ENCODE measurements at places on chromosomes 5 and 9. TPM values are rescaled to one million over a fixed set of nuclear protein-coding genes. Genes with fewer than 3 reads are reported as not detected.

- no peak for DNase-seq
Observed at GRCh38 chr9:83182071-83182470, 119.1 kb upstream of the RASEF start.

- no peak for DNase-seq
Observed at GRCh38 chr9:119044806-119045205, 324.4 kb downstream of the BRINP1 start.

DNA sequence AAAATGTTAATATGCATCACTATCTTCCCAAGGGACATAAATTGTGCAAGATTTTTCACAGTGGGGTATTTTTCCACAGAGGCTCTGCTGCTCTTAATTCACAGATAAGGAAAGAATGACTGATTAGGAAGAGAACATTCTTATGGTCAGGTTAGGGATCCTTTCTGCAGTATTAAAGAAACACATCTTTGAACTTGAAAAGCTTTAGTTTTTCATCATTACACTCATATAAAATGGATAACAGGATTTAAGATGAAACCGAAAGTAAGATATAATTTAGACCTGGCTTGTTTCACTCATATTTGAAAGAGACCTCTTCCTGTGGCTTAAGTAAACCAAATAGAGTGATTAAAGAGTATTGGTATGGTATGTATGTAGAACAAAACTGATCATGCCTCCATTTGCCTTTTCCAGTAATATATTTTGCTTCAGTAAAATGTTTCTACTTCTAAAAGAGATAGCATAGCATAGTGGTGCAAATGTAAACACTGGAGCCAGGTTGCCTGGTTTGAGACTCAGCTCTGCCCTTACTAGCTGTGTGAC lies 160.0 kb downstream of the PRR16 start:
- DNase-seq = no peak

GRCh38 chr9:98575379-98576346 lies 133.1 kb downstream of the GABBR2 start:
- peak; percentile 57 for DNase-seq

- DNase-seq = no peak
Observed at GRCh38 chr5:77300451-77300850, 90.0 kb downstream of the PDE8B start.

DNA sequence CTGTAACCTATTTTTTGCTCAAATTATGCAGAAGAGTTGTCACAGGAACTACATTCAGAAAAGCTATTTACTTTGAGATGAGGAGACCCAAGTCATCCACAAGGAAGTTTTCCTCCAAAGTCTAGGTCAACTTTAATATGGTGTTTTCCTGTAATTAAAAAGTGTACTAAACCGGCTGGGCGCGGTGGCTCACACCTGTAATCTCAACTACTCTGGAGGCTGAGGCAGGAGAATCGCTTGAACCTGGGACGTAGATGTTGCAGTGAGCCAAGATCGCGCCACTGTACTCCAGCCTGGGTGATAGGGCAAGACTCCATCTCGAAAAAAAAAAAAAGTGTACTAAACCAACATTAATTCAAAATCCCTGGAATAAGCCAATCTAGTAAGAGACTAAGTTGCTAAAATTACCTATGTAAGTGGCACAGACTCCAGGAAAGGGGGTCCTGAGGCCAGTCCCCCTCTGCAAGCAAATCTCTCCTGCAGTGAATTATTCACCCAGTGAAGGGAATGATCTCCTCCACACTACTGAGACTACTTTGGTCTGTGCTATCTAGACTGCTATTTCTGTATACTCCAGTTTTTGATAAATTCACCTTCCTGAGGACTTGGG lies 38.9 kb downstream of the FNBP1 start:
- DNase-seq = no peak

GRCh38 chr9:79880626-79881025 lies 308.9 kb downstream of the TLE4 start:
- no peak for DNase-seq

- no peak for DNase-seq
Observed at GRCh38 chr9:134653259-134654009, 11.8 kb downstream of the COL5A1 start.

DNA sequence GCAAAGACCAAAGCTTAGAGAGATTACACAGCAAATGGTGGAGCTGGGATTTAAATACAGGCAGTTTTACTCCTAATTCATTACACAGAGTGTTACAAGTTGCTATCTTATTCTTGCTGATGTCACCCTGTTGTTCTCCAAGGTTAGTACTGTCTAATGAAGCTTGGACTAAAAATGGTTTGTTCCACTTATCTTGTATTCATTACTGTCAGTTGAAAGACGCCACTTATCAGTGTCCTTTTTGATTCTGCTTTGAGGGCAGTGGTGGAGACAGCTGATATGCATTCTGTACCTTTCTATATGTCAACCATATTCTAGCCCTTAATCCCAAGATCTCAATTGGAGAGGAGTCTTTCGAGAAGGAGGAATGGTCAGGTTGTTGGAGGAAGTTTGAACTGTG lies 14.0 kb upstream of the DENND4C start:
- DNase-seq = no peak

GRCh38 chr5:179233909-179234562 lies 111.2 kb downstream of the ADAMTS2 start:
- no peak for DNase-seq

GRCh38 chr5:154517181-154517580 lies 39.2 kb upstream of the HAND1 start:
- DNase-seq = no peak

DNA sequence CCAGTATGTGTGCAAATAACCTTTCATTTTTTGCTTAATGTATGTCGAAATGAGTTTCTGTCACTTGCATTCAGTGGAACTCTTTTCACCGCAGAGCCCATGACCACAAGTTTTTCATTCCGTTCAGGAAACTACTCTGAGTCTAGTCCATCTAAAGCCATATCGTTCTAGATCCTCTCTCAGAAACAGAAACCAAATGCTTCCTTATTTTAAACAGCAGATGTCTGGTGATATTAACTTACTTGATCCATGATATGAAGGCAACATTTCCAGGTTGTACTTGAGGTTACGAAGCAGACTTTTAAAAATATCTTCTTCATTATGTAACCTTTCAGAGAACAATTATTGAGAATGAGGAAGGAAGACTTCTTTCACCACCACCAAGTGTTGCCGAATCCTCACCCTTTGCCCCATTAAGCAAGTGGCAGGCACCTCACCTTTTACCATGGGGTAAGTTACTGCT lies 72.4 kb upstream of the GNAQ start:
- DNase-seq = peak; percentile 67

- no peak for DNase-seq
Observed at GRCh38 chr5:81420039-81420667, 26.2 kb upstream of the ACOT12 start.

- peak; percentile 20 for DNase-seq
Observed at GRCh38 chr5:157870837-157871834, 12.2 kb upstream of the CLINT1 start.

DNA sequence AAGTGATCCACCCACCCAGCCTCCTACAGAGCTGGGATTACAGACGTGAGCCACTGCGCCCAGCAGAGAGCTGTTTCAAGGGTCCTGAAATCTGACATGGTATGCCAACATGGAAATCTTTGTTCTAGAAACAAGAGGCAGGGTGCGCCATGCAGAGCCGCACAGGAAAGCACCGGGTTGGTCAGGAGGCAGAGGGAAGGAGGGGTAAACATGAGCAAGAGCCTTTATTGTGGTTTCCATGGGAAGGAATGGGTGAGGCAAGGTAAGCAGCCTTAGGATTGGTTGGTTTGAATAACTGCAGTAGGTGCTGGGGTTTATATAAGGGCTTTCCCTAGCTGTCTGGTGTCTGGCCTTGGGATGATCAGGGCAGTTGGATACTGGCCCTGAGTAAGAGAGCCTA lies 5.5 kb upstream of the EXOSC2 start:
- DNase-seq = no peak

- no peak for DNase-seq
Observed at GRCh38 chr9:19901586-19901985, 112.7 kb upstream of the SLC24A2 start.

- no peak for DNase-seq
Observed at GRCh38 chr9:136481558-136481957, 1.3 kb downstream of the SEC16A start.

DNA sequence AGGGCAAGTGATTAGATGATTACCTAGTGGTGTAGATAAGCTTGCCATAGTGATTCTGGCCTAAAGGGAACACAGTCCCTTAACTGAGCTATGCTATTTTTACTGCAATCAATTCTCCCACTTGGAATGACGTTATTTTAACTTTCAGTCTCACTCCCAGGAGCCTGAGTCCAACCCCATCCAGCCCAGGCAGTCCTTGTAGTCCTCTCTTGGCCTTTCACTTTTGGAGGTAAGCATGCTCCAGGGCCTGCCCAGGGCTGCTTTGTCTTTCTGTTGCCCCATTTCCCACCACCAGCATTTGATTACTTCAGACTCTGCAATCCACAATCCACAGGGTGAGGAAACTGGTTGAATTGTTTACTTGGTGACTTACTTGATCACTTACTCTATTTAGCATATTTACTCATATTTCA lies 233.0 kb downstream of the CD180 start:
- DNase-seq = no peak

GRCh38 chr9:93814077-93814956 lies 140.8 kb downstream of the BARX1 start:
- DNase-seq = no peak

DNA sequence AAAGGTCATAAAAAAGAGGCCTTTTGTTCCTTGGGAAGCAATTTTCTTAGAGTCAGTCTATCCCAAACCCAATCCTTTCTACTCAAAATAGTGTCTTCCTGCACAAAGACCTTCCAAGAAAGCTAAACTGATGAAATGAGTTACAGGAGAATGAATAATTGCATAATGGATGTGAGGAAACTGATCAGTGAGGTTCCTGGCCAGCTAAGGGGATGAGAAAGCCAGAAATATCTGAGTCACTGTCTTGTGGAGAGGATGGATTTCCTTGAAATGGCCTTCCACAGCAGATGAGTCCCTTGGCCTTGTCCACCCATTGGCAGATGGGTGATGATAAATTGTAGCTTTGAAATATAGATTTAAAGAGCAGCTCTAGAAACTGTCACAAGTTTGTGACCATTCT lies 756.1 kb downstream of the DNAH5 start:
- no peak for DNase-seq

DNA sequence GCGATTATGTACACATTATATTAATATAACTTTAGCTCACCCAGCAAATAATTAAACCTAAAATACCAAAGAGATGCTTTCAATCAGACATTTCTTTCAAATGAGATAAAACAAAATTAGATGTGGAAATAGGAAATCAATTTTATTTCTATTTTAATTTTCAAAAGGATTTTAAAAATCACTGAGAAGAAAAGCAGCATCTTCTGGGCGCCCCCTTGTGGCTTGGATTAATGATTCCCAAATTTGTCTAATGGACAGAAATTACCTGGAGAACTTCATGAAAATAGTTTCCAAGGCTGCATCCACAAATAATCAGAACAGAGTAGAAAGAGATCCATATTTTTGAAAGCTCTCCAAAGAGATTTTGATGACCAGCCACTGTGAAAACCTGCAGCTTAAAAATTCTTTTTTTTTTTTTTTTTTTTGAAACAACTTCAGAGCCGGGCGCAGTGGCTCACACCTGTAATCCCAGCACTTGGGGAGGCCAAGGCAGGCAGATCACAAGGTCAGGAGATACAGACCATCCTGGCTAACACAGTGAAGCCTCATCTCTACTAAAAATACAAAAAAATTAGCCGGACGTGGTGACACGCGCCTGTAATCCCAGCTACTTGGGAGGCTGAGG lies 50.9 kb upstream of the CEMIP2 start:
- DNase-seq = peak; percentile 23

DNA sequence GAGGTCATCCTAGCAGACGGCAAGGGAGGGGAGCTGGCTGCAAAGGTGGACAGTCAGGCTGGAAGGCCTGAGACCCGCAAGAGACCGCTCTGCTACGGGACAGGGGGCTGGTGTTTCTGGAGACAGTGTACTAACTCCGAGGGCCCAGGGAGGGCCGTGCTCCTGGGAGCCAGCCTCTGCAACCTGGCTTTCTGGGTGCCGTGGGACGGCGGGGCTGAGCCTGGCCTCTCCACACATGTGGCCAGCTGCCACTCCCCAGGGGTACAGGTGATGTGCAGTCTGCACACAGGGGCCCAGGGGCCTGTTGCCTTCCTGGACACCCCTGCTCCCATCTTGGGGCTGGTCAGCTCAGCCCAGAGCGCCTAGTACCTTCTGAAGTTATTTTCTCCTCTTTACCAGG lies 92.2 kb downstream of the MRPL36 start:
- no peak for DNase-seq

DNA sequence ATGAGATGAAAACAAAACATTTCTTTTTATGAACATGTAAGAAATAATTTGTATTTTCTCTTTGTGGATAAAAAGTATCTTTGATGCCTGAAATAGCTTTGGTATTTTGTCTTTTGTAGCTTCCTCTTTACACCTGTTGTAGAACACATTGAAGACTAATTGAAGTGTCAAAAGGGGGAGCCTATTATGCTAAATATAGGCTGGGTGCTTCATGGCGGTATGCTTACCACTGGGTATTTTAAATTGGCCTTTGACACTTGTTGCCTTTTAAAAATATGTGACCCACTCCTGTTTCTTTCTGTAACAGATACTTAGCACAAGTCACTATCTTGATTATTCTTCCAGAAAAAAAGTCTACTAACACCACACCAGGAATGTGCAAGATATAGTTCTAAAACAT lies 226.4 kb downstream of the KIAA0825 start:
- DNase-seq = no peak

DNA sequence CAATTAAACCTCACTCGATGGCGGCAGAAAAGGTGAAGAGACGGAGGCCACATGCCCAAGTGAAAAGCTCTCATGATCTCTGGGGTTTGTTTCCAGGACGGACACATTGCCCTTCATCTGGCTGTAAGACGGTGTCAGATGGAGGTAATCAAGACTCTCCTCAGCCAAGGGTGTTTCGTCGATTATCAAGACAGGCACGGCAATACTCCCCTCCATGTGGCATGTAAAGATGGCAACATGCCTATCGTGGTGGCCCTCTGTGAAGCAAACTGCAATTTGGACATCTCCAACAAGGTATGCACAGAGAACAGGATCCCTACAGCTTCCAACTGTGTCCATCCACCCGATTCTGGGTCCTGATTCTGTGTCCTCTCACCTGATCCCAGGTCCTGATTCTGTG lies 74.5 kb upstream of the CTSL start:
- no peak for DNase-seq

- no peak for DNase-seq
Observed at GRCh38 chr9:26210338-26210851, 532.2 kb upstream of the TUSC1 start.

The KIF4B gene
- 0.05 TPM for total RNA-seq

The SPINK5 gene
- not detected for total RNA-seq

The MAP3K1 gene
- 20.5 TPM for total RNA-seq

The IFNK gene
- total RNA-seq = not detected

The SLC45A2 gene
- total RNA-seq = not detected

The FPGS gene
- 80.0 TPM for total RNA-seq

The LOX gene
- not detected for total RNA-seq

The PLPPR1 gene
- total RNA-seq = not detected

The TMC1 gene
- total RNA-seq = not detected

The CCDC192 gene
- total RNA-seq = not detected

The MEGF10 gene
- not detected for total RNA-seq

The FNIP1 gene
- total RNA-seq = 14.0 TPM

The ANKRD31 gene
- 0.33 TPM for total RNA-seq

The CDH12 gene
- total RNA-seq = not detected

The PCDHGB1 gene
- total RNA-seq = not detected
